ENCODE measurements at places on chromosomes 1 and 21. TPM values are rescaled to one million over a fixed set of nuclear protein-coding genes. Genes with fewer than 3 reads are reported as not detected.

The CD1B gene
- not detected for total RNA-seq

The NTMT2 gene
- total RNA-seq, result not detected

The FCGR1A gene
- total RNA-seq, result not detected

The ANKRD35 gene
- total RNA-seq, result 3.9 TPM

The MAP3K21 gene
- total RNA-seq, result 0.18 TPM

The ENAH gene
- total RNA-seq, result 131 TPM

The SH3D21 gene
- total RNA-seq, result 5.2 TPM

The SLC9C2 gene
- total RNA-seq, result not detected

Data from fibroblast of the aortic adventitia (primary cell).